ENCODE measurements at places on chromosomes 6 and 20. TPM values are rescaled to one million over a fixed set of nuclear protein-coding genes. Genes with fewer than 3 reads are reported as not detected.

VGLL2 gene
- not detected for total RNA-seq

DNA sequence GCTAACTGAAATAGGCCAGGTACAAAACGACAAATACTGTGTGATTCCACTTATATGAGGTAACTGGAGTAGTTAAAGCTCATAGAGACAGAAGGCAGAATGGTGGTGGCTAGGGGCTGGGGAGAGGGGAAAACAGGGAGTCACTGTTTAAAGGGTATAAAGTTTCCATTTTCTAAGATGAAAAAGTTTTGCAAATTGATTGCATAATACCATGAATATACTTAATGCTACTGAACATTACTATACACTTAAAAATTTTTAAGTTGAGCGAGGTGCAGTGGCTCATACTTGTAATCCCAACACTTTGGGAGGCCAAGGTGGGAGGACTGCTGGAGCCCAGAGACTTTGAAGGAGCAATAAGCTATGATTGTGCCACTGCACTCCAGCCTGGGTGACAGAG lies 138.6 kb upstream of the ARID1B start:
- DNase-seq = no peak
- H3K27ac ChIP-seq = no peak overlapping the region
- no peaks in the 10 kb centered on the region for H3K27me3 ChIP-seq
- H3K36me3 ChIP-seq = no peaks in the 10 kb centered on the region
- H3K4me3 ChIP-seq = no peak overlapping the region
- H3K4me1 ChIP-seq = no peaks in the 10 kb centered on the region

DNA sequence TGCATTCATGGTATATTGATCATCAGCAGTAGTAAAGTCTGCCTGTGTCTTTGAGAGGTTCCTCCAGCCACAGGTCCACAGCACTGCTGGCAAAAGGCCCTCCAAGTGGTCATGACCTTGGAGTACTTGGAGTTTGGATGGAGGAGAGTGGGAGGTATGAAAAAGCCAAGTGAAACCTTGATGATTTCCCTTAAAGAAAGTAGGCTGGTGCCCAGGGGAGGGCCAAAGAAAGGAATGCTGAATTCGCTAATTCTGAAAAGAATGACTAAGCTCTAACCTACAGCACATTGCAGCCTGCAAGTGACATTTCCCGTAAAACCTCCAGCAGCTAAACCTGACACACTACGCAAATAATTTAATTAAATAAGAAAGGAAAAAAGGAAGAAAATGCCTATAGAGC lies 223.4 kb upstream of the TAB2 start:
- DNase-seq = no peak
- H3K27ac ChIP-seq = no peak overlapping the region
- peaks cover 2% of the 10 kb centered on the region for H3K36me3 ChIP-seq
- H3K4me1 ChIP-seq = peaks cover 4% of the 10 kb centered on the region
- no peak overlapping the region for H3K4me3 ChIP-seq

DNA sequence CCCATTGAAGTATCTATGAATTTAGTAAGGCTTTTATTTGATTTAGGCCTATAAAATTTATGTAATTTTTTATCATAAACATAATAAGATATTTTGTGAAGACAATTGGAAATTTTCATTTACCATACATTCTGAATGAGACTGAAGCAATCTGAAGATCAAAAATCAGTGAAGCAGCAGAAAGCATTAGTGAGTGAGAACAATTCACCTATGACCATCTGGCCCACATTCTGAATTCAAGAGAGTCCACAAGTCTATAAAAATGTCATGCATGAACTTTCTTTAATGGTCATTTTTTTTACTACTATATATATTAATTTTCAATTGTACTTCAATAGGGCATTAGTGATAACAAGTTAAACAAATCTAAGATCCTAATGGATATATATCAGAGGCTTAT lies 1026.6 kb upstream of the MAP3K7 start:
- no peak overlapping the region for H3K4me3 ChIP-seq
- H3K27me3 ChIP-seq = no peaks in the 10 kb centered on the region
- no peaks in the 10 kb centered on the region for H3K4me1 ChIP-seq

HLA-F gene
- 7.4 TPM for total RNA-seq

EDN1 gene
- total RNA-seq = 2.1 TPM

DNA sequence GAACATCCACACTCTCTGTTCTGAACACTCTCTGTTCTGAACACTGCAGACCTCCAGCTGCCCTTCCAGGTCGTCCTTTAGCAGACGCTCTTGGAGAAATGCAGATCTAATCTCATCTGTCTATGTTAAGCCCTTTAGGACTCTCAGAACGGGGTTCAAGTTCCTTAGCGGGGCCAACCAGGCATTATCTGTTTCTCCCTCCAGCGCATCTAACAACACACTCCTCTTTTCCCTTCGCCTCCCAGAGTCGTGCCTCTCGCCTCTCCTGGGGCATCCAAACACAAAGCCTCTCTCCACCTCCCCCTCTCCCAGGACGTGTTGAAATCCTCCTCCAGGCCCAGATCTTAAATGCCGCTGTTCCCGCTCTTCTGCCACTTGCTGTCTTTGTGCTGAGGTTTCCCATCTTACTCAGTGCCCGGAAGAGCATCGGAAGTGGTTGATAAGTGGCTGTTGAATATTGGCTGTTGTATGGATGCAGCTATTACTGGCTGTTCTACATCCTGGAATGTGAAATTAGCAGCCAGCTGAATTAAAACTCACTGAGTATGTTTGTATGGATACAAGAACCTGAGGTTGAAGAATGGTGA lies 108.4 kb upstream of the GGTLC1 start:
- H3K27me3 ChIP-seq = no peaks in the 10 kb centered on the region
- no peak for DNase-seq
- no peaks in the 10 kb centered on the region for H3K36me3 ChIP-seq

MKKS gene
- total RNA-seq = 10.6 TPM

DNA sequence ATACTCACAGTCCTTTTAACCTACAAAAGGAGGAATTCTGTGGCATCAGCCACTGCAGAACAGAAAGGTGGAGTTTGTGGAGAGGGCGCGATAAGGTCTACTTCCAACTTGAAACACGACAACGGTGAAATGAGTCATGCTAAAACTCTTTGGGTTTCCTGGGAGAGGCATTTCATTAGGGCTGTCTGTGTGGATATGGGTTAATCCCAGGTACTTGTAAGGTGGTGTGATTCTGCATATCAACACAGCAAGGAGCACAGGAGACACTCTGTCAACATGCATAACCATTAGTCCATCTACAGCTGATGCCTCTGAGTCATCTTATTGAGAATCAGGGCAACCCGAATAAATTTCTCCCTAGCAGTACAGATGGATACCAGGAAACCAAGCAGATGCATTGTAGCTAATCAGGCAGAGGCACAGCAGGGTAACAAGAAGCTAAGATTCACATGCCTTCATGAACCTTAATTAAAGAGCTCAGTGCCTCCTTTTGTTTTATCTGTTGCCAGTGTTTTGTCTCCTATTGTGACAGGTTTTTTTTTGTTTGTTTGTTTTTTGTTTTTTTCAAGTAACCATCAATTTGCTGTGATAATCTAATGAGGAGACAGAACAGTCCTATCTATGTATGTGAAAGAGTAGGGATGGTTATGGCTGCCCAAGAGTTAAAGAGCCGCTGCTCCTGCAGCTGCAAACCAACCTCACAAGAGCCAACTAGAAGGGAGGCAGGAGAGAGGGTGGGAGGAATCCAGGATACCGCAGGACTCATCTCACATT lies 315.8 kb upstream of the SOX4 start:
- no peak for DNase-seq
- no peaks in the 10 kb centered on the region for H3K27me3 ChIP-seq
- no peak overlapping the region for H3K27ac ChIP-seq
- peaks cover 7% of the 10 kb centered on the region for H3K36me3 ChIP-seq

DNA sequence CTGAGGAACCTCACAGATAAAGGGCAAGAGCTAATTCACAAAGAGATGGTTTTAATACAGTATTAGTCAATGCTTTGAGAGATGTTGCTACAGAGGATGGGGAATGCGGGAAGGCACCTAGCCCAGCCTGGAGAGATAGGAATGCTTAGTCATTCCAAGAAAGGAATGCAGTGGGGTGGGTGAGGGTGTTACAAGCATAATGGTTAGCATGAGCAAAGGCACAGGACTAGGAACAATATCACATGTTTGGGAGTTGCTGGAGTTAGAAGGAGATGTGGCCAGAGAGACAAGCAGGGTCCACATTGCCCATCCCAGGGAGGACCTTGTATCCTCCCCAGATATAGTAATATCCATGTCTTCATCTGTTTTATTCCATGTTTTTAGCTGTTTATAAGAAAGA lies 107.0 kb upstream of the OGFRL1 start:
- DNase-seq = peak; percentile 74
- H3K27ac ChIP-seq = no peak overlapping the region
- no peak overlapping the region for H3K4me3 ChIP-seq
- peaks cover 7% of the 10 kb centered on the region for H3K4me1 ChIP-seq
- H3K27me3 ChIP-seq = no peaks in the 10 kb centered on the region
- H3K36me3 ChIP-seq = peaks cover 6% of the 10 kb centered on the region

DNA sequence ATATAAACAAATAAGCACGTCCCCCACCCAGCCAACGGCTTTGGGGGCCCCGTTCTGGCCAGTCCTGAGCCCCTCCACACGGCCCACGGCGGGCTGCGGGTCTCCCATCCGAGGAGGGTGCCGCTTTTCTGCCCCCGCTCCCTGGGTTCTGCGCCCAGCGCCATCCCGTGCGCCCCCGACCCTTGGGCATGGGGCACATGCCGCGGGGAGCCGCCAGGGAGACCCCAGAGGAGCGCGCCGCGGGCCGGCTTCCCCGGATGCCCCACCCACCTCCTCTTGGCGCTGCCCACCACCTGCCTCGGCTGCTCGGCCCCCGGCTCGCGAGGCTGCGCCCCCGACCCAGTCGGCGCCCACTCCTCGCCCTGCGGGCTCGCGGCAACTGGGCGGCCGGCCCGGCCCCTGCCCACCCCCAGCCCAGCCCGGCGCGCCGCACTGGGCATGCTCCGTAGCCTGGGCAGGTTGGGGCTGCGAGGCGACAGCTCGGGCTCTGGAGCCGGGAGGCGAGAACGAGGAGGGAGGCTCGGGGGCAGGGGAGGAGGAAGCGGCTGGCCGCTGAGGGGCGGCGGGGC lies 570 bp upstream of the PLCB4 start:
- H3K27me3 ChIP-seq = no peaks in the 10 kb centered on the region
- H3K4me3 ChIP-seq = peak overlapping the region; percentile 75
- peaks cover 5% of the 10 kb centered on the region for H3K4me1 ChIP-seq
- H3K36me3 ChIP-seq = no peaks in the 10 kb centered on the region
- H3K27ac ChIP-seq = no peak overlapping the region
- peak; percentile 69 for DNase-seq

SLPI gene
- not detected for total RNA-seq

KIF25 gene
- total RNA-seq = 0.59 TPM

DNA sequence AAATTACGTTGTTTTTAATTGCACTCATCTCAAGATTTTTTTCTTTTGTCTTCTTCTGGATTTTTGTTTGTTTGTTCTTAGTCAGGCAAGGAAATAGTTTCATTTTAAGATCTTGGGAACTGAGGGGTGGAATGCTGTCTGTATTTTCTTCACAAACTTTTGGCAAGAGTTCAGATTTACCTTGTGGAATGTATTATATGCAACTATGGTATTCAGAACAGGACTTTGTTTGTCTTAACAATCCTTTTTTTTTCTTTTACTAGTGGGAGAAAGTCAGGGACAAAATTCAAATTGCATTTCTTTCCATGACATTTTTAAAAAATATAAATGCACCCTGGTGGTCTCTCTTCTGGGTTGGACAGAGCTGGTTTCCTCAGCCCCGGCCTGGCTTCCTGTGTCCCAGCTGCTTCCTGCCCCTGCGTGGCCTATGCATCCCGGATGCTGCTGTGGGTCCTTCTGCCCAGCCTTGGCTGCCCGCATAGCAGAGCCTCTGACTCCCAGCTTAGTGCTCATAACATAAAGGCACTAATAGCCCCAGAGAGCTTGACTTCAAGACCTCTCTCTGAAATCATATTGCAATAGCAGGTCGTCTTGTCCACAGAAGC lies 520.7 kb downstream of the QKI start:
- H3K4me1 ChIP-seq = no peaks in the 10 kb centered on the region
- no peak for DNase-seq
- no peak overlapping the region for H3K27ac ChIP-seq
- no peak overlapping the region for H3K4me3 ChIP-seq
- peaks cover 16% of the 10 kb centered on the region for H3K36me3 ChIP-seq
- no peaks in the 10 kb centered on the region for H3K27me3 ChIP-seq

- H3K4me3 ChIP-seq = no peak overlapping the region
- no peaks in the 10 kb centered on the region for H3K27me3 ChIP-seq
- DNase-seq = no peak
- H3K4me1 ChIP-seq = no peaks in the 10 kb centered on the region
- no peaks in the 10 kb centered on the region for H3K36me3 ChIP-seq
- H3K27ac ChIP-seq = no peak overlapping the region
These were observed 34.5 kb downstream of the COL19A1 start for GRCh38 chr6:69900869-69901268.

IL17A gene
- total RNA-seq = not detected

GRCh38 chr6:166504100-166504499 lies 82.4 kb downstream of the RAMACL start:
- no peaks in the 10 kb centered on the region for H3K27me3 ChIP-seq
- no peak for DNase-seq
- no peaks in the 10 kb centered on the region for H3K4me1 ChIP-seq
- peaks cover 15% of the 10 kb centered on the region for H3K36me3 ChIP-seq

DNA sequence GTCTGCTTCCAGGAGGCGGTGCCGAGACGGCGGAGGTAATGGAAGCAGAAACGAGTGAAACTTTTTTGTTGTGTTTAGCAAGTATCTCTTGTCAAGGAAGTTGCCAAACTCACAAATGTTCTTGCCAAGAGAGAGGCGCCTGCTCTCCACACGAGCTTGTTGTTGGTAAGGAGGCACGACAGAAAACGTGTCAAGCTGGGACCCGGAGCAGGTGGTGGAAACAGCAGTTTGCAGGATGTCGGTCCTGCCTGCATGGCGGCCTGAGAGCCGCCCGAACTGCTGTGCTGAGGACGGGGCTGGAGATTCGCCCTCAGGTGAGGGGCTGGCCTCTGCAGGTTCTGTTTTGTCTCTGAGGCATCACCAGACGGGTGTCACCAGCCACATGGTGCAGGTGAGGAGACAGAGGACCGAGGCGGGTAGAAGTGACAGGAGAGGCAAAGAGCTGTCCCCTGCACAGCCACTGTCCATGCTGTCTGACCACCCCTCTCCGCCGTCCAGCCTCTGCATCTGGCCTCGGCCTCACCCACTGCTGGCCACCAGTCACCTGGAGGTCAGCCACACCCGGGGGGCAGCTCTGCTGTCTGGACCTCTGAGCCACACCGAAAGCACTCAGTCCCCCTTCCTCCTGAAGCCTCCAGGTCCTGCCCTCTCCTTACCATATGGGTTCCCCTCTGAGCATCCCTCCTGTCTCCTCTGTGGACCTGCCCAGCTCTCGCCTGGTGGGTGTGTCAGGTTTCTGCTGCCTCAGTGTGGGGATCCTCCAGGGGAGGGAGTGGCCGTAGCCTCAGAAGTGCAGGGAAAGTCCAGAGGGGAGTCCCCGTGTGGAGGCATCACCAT lies 261.5 kb downstream of the TAF4 start:
- no peaks in the 10 kb centered on the region for H3K36me3 ChIP-seq
- H3K4me3 ChIP-seq = no peak overlapping the region
- H3K27ac ChIP-seq = no peak overlapping the region
- H3K4me1 ChIP-seq = no peaks in the 10 kb centered on the region
- DNase-seq = no peak
